ENCODE measurements at places on chromosomes 11 and 22.

- peak; percentile 59 for DNase-seq
Observed at GRCh38 chr22:39243439-39244135, 1.2 kb downstream of the PDGFB start.

DNA sequence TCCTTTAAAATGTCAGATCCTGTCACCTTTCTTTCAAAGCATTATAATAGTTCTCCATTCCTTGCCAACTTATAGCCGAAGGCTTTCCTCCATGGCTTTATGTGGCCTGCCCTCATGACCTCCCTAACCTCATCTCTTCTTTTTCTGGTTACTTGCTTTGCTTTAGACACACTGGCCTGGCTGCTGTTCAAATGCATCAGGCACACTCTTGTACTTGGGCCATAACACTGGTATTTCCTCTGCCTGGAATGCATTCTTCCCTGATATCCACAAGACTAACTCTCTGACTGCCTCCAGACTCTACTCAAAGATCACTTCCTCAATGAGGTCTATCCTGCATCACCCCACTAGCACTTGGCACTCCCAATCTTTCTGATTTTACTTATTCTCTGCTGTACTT, 710.3 kb downstream of the KCNA4 start:
- no peak for DNase-seq

DNA sequence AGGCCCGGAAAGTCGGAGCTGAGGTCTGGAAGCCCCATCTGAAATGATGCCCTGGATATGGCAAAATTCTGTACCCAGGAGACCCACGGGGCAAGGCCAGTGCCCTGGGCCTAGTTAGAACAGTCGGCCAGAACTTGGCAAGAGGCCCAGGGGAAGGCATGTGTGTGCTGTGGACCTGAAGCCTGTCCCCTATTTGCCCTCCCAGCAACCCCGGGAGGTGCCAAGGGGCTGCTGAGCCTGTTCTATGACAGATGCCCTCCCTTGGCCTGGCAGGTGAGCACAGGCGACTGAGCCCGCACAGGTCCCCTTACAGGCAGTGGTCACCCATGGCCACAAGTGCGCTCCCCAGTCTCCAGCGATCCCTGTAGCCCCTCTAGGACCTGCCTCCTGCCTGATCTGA, 51.7 kb downstream of the NAT10 start:
- DNase-seq = no peak

- no peak for DNase-seq
Observed at GRCh38 chr11:69922596-69923111, 103.4 kb upstream of the FGF3 start.

GRCh38 chr22:50326956-50327710, at the start of gene DENND6B:
DENND6B (minus strand) TSS chr22:50327012; CDS start chr22:50326988, 24 bp downstream.
- DNase-seq = peak; percentile 84
